Esophagus muscularis mucosa (tissue), 4 donors: ENCODE measurements at places on chromosomes 16 and 17. TPM values are rescaled to one million over a fixed set of nuclear protein-coding genes. Genes with fewer than 3 reads are reported as not detected.

Gene OR4D1
- not detected for total RNA-seq

Gene HSPB9
- total RNA-seq, result not detected

Gene TPSB2
- 301 TPM for total RNA-seq

Gene OR3A1
- not detected for total RNA-seq

Gene IRX6
- not detected for total RNA-seq

Gene GSG1L
- total RNA-seq, result 0.83 TPM

Gene PPM1E
- 0.83 TPM for total RNA-seq

Gene CCDC78
- 0.33 TPM for total RNA-seq

Gene SMIM36
- total RNA-seq, result not detected

Gene CDH5
- 63.1 TPM for total RNA-seq

Gene SLC26A11
- 11.3 TPM for total RNA-seq

Gene TNFRSF13B
- total RNA-seq, result not detected

GRCh38 chr17:40432864-40433528 is 10.3 kb upstream of the IGFBP4 start:
- no peak for DNase-seq

DNA sequence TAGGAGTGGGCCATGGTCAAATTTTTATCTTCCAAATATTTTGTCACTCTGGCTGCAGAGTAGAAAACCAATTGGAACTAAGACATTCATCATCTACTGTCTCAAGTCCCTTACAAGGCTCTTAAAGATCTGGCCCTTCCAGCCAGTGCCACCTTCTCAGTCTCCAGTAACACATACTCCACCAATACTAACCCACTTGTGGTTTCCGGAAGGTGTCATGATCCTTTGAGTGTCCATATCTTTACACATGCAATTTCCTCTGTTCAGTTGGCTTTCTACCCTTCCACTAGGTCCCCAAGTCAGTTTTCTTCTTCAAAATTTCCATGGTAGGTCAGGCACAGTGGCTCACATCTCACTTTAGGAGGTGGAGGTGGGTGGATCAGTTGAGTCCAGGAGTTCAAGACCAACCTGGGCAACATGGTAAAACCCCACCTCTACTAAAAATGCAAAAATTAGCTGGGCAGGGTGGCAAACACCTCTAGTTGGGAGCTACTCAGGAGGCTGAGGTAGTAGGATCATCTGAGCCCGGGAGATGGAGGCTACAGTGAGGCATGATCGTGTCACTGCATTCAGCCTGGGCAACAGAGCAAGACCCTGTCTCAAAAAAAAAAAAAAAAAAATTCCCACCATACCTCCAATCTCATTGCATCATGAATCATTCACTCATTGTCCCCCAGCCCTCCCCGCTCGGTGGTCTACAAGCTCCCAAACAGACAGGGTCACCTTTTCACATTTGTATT is 6.0 kb upstream of the GRB2 start:
- DNase-seq, result no peak

DNA sequence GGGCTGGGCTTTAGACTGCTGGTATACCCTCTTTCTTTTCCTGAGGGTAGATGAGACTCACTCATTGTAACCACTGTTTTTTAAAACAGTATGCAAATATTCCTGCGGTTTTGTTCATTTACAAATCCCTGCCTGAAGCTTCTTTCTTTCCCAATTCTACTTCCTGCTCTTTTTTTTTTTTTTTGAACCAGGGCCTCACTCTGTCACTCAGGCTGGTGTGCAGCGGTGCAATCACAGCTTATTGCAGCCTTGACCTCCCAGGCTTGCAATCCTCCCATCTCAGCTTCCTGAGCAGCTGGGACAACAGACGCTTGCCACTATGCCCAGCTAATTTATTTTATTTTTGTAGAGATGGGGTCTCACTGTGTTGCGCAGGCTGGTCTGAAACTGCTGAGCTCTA is 8.0 kb upstream of the SULT1A1 start:
- no peak for DNase-seq

DNA sequence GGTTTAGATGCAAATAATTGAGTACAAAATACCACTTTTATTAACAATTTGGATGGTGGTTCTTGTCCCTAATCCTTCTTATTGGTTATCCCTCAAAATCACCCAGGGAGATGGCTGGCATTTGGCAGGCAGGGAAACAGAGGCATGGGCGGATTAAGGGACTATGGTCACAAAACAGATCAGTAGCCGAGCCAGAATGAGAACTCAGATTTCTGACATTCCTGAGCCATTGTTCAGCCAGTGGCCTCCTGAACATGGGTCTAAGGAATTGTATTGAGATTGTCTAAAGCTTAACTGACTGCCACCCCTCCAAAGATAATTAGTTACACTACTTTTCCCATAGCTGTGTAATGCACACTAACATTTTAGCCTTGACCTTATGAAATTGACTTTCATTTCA is 88.4 kb downstream of the CHD9NB start:
- DNase-seq, result no peak

- DNase-seq, result no peak
These were observed at the start of gene ZG16 for GRCh38 chr16:29777576-29778350. ZG16 (plus strand) TSS chr16:29778256; CDS start chr16:29779267, 1,011 bp downstream.

GRCh38 chr17:50911890-50912289 is 45.7 kb upstream of the TOB1 start:
- DNase-seq, result no peak

GRCh38 chr17:81510785-81511553 is 1.6 kb downstream of the ACTG1 start:
- DNase-seq, result no peak

DNA sequence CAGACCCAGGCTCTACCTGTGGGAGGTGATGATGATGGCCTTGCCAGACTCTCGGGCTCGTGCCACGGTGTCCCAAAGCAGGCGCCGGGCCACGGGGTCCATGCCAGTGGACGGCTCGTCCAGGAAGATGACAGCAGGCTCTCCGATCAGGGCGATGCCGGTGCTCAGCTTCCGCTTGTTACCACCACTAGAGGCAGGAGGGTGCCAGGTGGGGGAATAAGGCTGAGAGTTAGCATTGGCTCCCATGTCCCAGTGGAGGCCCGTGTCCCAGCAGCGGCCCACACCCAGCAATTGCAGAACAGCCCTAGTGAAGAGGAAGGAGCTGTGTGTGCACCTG is 10.3 kb upstream of the RNPS1 start:
- no peak for DNase-seq

- no peak for DNase-seq
These were observed 164.6 kb downstream of the CPPED1 start for GRCh38 chr16:12639044-12639443.

GRCh38 chr17:4093456-4093855 is 49.4 kb downstream of the ZZEF1 start:
- no peak for DNase-seq

DNA sequence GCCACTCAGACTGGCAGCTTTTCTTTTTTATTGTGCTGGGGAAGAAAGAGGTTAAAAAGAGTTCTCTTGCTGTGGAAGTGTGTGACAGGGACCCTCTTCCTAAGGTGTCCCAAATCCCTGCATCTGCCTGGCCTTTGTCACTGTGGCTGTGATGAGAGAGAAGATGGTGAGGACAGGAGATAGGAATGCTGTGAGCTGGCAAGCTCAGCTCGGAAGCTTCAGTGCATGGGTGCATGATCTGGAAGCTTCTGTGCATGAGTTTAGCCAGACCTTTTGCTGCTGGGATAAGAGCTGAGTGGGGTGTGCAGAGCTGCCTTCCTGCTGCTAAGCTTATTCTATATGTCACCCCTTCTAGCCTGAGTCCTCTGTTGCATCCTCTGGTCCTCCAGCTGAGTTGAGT is 103.3 kb upstream of the CACNG3 start:
- DNase-seq, result no peak

DNA sequence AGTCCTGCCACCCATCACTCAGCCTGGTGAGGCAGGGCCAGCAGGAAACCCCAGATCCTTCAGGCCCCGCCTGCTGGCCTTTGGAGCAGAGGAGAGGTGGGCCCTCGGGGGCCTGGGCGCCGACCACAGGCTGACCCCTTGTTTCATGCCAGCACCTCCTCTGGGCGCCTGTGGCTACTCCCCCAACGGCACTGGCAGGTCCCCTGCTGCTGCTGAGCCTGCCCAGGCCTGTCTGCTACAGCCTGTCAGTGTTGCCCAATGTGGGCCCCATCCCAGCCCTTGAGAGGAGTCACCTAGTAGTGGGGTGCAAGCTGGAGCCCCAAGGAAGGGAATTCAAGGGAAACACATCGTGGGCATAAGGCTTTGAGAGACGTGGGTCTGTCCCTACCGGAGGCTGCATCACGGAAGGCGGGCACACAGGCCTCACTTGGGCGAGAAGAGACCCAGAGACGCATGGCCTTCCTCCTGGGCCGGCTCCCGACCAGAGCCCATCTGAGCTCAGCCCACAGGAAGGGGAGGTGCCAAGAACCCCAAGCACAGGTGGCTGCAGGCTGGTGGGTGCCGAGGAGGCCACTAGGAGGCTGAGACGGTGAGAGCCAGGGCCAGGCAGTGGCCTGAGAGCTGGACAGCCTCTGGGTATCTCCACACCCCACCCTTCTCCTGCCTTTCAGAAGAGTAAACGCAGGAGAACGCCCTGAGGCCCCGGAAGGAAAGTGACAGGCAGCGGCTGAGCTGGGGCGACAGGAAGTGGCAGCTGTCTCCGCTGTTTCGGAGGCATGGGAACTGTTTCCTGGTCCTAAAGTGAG is 8.0 kb upstream of the FASN start:
- no peak for DNase-seq

- no peak for DNase-seq
These were observed 61.5 kb upstream of the LHX1 start for GRCh38 chr17:36875698-36876293.

DNA sequence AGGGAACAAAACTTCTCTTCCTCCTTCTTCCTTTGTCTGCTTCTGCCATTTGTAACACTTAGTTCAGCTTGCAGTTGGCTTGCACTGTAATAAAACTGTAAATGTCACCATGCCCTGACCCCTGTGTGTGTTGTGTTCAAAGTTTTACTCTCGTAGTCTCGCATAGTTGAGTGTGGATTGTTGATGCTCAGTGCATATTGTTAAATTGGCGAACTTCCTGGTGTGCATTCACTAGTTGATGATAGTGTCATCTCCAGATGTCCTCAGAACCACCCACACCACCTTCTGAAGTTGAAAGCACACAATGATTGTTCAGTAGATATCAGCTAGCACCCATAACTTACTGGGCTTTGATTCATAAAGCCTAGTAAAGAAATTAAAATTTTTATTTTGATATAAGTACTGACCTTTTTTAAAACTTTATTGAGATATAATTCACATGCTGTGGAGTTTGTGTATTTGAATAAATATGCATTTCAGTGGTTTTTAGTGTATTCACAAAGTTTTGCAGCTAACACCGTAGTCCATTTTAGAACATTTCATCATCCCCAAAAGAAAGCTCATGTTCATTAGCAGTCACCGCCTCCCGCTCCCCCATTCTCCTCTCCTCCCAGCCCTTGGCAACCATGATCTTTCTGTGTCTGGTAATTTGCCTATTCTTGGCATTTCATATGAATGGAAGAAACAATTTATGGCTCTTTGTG is 25.0 kb downstream of the USP10 start:
- DNase-seq, result no peak

- no peak for DNase-seq
These were observed 67.7 kb upstream of the NFAT5 start for GRCh38 chr16:69497876-69498596.

DNA sequence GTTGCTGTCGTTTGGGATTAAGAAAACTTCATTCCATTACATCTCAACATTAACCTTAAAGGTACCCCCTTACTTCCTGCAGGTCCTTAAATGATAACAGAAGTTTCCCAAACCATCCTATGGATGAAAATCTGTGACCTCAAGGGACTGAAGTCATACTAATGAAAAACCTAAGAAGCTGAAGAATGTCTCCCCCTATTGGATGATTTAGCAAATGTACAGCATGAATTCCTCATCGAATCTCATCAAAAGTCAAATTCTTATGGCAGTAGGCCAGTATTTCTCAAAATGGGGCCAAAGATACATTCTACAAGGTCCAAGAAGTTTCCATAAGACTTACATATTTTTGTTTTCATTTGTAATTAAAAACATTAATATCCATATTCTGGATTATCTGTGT is 13.5 kb downstream of the SCO1 start:
- DNase-seq, result no peak
